T-helper 22 cell (primary cell): ENCODE measurements at places on chromosomes 11 and 22.

DNA sequence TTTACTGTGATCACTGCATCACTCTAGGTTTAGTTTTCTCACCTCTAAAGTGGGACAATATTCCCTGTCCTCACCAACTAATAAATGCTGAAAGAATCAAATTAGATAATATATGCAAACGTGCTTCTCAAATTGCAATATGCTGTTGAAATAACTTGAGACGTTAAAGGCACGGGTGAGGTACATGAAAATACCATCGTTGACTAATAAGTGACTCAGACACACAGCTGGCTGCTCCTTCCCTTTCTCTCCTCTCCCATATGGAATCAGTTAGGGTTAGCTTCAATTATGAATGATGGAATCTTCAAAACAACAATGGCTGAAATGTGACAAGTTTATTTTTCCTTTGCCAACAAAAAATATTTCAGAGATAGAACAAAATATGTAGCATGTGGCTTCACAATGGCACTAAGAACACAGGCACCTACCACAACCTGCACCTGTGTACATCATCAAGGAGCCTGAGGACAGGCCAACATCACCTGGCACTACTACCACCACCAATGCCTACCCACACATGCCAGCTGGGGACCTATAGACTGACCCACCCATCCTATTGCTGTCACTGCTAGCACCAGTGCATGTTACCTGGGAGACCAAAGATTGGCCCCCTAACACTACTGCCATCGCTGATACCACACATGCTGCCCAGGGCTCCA lies 13.7 kb downstream of the GDPD4 start:
- no peak for DNase-seq

- DNase-seq: no peak
Observed at GRCh38 chr11:120219232-120219937, 8.6 kb downstream of the OAF start.

DNA sequence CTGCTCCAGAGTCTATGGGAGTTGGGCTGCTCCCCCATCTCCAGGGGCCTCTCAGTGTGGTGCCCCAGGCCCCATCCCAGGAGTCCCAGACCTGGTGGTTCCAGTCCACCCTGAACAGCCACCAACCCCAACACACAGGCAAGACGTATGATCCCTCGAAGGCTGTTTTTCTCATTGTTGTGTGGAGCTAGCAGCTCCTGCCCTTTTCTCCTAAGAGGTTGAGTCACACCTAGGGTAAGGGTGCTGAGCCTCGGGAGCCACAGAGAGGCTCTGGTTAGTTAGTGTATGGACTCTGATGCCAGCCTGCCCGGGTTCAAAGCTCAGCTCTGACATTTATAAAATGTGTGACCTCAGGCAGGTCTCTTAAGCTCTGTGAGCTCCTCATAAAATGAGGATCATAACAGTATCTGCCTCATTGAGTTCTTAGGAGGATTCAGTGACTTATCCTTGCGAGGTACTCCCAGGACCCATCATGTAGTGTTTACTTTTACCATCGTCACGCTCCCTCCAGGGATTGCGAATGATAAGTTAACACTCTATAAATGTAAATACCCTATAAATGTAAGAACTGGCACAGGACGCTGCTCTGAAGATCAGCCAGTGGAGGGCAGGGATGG lies 47.2 kb downstream of the FBLN1 start:
- no peak for DNase-seq

DNA sequence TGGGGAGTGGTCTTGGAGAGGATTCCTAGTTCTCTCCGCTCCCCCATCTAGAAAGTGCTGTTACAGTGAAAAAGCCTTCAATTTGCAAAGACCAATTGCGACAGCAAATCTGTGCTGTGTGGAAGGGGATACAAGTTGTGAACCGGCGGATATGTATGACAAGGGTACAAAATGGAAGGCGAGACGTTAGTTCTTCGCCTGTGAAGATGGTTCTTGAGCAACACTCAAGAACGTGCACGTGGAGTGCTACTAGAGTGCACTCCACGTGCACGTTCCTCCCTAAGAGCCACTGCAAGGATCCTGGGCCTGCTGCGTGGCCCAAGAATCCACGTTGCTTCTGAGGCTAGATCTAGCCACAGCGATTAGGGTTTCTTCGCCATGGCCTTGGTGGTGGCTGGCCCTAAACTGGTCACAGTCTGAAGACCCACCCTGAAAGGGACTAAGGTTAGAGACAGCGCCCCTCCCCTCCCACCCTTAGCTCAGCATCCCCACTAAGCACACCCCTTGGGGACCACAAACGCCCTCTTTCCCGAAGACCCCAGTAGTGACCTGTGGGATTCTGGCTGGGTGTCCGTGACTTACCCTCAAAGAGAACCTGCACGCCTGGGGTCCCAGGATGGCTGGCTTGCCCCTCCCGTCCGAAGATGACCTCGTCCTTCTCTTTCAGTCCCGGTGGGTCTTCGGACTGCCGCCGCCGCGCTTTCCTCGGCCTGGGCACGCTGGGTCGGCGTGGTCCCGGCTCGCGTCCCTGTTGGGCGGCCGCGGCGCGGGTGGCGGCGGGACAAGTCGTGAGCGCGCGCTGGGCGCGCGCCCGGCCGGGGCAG lies 519 bp upstream of the PDE3B start:
- no peak for DNase-seq

DNA sequence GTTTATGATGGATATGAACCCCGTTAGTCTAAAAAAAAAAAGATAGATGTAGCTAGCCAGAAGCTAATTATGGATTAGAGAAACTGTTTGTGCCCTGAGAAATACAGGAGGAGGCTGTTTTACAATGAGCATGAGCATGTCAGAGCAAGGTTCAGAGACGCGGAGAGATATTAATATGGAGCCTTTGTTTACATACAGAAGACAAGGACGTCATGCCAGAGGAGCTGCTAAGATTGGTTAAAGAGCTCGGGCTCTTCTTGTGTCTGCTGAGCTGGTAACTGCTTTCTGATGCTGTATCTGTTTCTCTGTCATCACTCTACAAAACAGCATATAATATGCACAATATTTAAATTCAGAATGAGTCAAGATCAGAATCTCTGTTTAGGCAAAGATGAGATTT lies 24.9 kb upstream of the CCDC89 start:
- no peak for DNase-seq

GRCh38 chr11:103648670-103649400 lies 387.6 kb upstream of the DDI1 start:
- DNase-seq: no peak

GRCh38 chr22:44890416-44891292 lies 119.2 kb downstream of the PHF21B start:
- DNase-seq: no peak

- DNase-seq: no peak
Observed at GRCh38 chr11:74366576-74366975, 31.7 kb downstream of the PGM2L1 start.

DNA sequence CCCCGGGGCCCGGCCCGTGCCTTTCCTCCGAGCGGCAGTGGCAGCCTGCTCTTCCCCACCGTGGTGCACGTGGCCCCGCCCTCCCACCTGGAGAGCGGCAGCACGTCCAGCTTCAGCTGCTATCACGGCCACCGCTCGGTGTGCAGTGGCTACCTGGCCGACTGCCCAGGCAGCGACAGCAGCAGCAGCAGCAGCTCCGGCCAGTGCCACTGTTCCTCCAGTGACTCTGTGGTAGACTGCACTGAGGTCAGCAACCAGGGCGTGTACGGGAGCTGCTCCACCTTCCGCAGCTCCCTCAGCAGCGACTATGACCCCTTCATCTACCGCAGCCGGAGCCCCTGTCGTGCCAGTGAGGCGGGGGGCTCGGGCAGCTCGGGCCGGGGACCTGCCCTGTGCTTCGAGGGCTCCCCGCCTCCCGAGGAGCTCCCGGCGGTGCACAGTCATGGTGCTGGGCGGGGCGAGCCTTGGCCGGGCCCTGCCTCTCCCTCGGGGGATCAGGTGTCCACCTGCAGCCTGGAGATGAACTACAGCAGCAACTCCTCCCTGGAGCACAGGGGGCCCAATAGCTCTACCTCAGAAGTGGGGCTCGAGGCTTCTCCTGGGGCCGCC lies 11.9 kb downstream of the C22orf31 start:
- no peak for DNase-seq

GRCh38 chr22:39946126-39946502 lies 14.1 kb upstream of the TMA7B start:
- no peak for DNase-seq
